ENCODE measurements at places on chromosomes 13 and 19. TPM values are rescaled to one million over a fixed set of nuclear protein-coding genes. Genes with fewer than 3 reads are reported as not detected.

DNA sequence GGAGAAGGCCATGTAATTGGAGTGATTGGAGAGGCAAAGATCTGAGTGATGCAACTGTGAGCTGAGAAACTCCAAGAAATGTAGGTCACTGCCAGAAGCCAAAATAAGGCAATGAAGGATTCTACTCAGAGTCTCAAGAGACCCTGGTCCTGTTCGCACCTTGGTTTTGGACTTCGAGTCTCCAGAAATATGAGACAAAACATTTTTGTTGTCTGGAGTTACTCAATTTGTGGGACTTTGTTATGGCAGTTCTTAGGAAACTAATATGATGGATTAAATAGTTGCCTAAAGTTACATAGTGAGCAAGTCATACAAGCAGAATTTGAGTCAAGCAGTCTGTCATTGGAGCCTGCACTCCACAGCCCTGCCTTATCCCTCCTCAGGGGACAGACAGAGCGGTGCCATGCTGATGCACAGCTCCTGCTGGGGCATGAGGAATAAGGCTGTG is 104.2 kb downstream of the ITGBL1 start:
- H3K4me3 ChIP-seq, result no peak overlapping the region
- H3K27ac ChIP-seq, result no peak overlapping the region
- H3K27me3 ChIP-seq, result no peaks in the 10 kb centered on the region
- H3K36me3 ChIP-seq, result no peaks in the 10 kb centered on the region

DNA sequence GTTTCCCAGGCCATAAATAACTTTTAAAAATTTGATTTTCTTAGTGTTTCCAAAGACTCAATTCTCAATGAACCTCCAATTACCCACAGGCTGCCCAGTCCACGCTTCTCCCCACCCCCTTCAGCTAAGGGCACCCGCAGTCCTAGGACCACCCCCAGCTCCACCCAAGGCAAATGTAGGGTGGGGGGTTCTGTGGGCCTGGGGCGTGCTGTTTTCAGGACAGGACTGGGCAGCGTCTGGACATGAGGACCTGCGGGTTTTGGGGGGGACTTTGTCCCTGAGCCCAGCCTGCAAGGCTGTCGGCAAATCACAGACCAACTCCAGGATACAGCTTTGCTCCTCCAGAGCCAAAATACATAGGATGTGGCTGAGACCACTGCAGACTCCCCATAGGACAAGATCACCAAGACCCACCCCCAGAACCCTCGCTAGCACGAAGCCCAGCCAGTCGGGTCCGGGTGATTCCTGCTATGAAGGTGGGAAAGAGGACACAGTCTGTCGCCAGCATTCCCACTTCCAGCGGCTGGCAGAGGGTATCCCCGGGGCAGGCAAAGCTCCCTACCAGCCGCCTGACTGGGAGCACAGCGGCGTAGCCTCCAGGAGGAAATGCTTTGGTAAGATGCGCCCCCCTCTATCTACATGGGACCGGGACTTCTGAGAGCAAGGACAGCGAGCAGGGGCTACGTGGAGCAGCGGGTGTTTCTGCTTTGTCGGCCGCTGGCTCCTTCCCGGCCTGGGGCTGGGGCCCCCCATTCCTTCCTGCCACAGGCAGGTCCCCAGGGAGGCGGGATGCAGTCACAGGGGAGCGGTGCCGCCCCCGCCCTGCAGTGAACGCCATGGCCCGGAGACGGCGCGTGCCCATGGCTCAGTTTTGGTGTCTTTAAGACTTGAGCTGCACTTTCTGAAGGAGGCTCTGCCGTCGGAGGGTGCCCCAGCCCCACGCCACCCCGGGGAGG is 1.6 kb upstream of the TIMM13 start:
- H3K4me3 ChIP-seq, result no peak overlapping the region
- H3K4me1 ChIP-seq, result peaks cover 18% of the 10 kb centered on the region
- DNase-seq, result no peak
- H3K27ac ChIP-seq, result no peak overlapping the region
- H3K27me3 ChIP-seq, result no peaks in the 10 kb centered on the region
- no peaks in the 10 kb centered on the region for H3K36me3 ChIP-seq

- DNase-seq, result no peak
- no peaks in the 10 kb centered on the region for H3K36me3 ChIP-seq
- peaks cover 53% of the 10 kb centered on the region for H3K27me3 ChIP-seq
- H3K4me1 ChIP-seq, result peaks cover 27% of the 10 kb centered on the region
- H3K4me3 ChIP-seq, result no peak overlapping the region
Observed at GRCh38 chr13:45885194-45885593, 33.6 kb upstream of the SIAH3 start.

DNA sequence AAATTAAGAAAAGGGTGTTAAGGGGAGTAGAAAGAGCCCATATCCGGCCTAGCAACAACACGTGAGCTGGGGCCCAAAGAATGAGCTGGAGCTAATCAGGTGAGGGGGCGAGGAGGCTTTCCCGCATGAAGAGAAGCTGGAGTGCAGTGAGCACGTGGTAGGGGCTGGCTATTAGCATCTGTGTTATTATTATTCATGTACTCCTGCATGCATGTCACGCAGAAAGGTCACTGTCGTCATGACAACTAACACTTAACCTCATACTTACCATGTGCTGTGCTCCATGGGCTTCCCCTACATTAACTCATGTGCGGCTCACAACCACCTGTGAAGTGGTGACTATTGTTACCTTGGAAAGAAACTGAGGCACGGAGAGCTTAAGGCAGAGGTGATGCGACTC is 227.6 kb upstream of the UBL3 start:
- H3K27me3 ChIP-seq, result no peaks in the 10 kb centered on the region
- no peak for DNase-seq
- no peaks in the 10 kb centered on the region for H3K36me3 ChIP-seq
- H3K27ac ChIP-seq, result no peak overlapping the region

DNA sequence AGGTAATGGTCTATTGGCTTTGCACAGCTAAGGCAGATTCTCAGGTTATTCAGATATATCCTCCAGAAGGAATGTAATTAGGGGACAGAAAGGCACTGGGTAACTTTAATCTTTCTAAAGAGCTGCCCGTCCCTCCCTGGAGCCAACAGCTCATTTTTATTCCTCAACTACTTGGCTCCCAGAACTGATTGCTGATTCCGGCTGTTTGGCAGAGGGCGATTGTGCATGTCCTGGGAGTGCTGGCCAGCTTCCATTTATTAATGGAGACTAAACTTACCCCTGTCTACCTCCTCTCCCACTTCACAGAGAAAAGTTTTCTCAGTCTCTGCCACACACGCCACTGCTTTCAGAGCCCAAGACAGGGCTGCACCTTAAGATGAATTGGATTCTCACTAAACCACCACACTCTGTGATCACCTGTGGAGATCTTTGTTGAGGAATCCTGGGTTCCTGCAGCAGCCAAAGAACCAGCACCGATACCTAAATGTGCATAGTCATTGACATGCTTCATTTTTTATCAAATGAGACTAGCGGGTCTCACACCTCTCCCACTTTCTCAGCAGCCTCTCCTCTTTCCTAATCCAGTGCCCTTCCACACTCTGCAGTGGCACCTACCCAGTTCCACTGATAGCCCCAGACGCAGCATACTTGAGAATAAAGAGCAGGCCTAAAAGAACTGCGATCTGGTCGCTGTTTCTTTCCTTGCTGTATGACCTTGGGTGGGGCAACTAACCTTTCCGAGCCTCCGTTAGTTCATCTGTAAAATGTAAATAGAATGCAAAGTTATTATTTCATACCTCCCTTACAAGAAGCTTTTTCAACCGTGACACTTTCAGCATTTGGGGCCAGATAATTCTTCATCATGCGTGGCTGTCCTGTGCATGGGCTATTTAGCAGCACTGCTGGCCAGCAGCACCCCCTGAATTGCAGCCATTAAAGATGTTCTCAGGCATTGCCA is 648.7 kb downstream of the UQCRFS1 start:
- no peak for DNase-seq
- H3K27ac ChIP-seq, result no peak overlapping the region
- H3K36me3 ChIP-seq, result no peaks in the 10 kb centered on the region

PIK3R2 gene
- 41.8 TPM for total RNA-seq

DNA sequence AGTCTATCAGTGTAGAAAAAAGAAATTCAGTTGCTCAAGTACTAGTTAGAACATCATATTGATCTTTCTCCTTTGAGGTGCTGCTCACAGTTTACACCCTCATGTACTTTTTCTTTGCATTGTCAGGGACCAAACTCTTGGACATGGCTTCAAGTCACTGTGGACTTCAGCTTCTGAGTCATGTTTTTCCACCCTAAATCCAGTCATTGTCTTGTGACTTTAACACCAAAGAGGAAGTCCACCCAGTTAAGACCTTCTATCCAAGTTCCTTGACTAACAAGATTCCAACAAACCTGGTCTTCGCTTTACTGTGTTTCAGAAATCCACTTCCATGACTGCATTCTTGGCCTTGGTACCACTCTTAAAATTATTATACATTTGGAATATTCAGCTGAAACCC is 206.7 kb upstream of the ARGLU1 start:
- peaks cover 7% of the 10 kb centered on the region for H3K4me1 ChIP-seq
- H3K27ac ChIP-seq, result no peak overlapping the region
- H3K36me3 ChIP-seq, result no peaks in the 10 kb centered on the region
- DNase-seq, result no peak
